ENCODE measurements at places on chromosomes 4 and X.
A peak's percentile ranks its signal among the peaks of the same experiment; 100 is the strongest.

GRCh38 chr4:96305030-96305429, 465.1 kb downstream of the PDHA2 start:
- no peak for DNase-seq

GRCh38 chrX:77003956-77004355, 443.2 kb upstream of the FGF16 start:
- no peak for DNase-seq

DNA sequence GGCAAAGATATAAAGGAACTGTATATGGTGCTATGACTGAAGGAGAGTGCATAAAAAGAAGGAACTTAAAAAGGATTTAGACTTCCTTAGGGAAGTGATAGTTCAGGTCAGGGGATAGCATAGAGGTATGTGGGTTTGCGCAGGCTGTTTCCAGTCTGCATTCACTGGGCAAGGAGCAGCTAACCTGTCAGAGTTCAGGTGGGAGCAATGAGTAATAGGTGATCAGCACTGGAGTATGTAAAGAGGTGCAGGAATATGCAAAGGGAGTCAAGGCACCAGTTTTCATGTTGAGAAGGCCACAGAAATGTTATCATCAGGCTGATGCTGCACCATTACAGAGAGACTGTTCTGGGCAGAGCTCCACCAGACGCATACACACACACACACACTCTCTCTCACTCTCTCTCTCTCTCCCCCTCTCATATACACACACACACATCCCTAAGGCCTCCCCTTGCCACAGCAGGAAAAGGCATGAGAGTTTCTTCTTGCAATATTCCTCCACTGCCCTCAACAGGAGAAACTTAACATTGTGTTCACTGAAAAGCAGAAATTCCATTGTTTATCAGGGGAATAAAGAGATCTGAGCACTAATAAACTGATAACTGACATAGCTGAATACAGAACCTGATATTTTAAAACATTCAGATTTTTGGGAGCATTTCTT, 256.4 kb upstream of the GRID2 start:
- no peak for DNase-seq

- DNase-seq, result no peak
These were observed 36.5 kb downstream of the TXLNG start for GRCh38 chrX:16822723-16823122.

- no peak for DNase-seq
These were observed 13.2 kb downstream of the GALNT7 start for GRCh38 chr4:173181848-173182247.

GRCh38 chr4:110005461-110006056, 92.9 kb downstream of the EGF start:
- no peak for DNase-seq

GRCh38 chr4:119211867-119212233, 663 bp upstream of the USP53 start:
- DNase-seq, result no peak

GRCh38 chr4:84498935-84499623, at the start of gene NKX6-1:
NKX6-1 (minus strand) TSS chr4:84499292; CDS start chr4:84498228, 1,064 bp downstream.
- DNase-seq, result no peak

- DNase-seq, result no peak
These were observed 12.8 kb downstream of the SCARB2 start for GRCh38 chr4:76200771-76201231.

DNA sequence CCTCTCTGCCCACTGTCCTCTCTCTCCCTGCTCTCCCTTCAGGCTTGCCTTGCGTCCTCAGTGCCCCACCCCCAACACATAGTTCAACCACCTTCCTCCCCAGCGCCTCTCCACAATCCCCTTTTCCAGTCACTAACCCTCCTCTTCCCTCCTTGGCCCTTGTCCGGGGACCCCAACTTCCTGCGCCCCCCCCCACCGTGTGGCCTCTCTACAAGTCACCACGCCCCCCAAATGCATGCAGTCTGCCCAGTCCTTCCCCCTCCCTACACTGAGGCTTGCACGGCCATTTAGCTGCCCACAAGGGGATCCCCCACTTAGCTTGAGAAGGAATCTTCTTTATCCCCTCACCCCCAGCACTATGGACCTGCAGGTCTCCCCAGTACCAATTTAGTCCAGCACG, 569 bp downstream of the CXCR3 start:
- DNase-seq, result no peak

- DNase-seq, result no peak
These were observed 189.6 kb downstream of the FRMPD4 start for GRCh38 chrX:12327836-12328235.

DNA sequence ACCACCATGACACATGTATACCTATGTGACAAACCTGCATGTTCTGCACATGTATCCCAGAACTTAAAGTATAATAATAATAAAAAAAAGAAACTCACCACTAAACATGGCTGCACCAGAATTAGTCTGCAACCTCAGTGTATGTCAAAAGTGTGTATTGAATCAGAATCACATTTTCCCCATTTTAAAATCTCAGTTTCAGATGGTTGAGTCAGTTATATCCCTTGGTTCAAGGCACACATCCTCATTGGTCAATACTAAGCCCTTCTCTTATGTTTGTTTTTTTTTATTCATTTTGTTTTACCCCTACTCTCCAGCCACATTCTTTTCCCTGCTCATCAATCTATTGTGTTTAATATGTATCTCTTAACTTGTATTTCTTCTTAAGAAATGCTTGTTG, 57.8 kb upstream of the ANXA3 start:
- no peak for DNase-seq

- DNase-seq, result no peak
These were observed 89.3 kb upstream of the NKX1-1 start for GRCh38 chr4:1495416-1496115.

- no peak for DNase-seq
These were observed 11.2 kb upstream of the PLAC8 start for GRCh38 chr4:83125738-83126141.

DNA sequence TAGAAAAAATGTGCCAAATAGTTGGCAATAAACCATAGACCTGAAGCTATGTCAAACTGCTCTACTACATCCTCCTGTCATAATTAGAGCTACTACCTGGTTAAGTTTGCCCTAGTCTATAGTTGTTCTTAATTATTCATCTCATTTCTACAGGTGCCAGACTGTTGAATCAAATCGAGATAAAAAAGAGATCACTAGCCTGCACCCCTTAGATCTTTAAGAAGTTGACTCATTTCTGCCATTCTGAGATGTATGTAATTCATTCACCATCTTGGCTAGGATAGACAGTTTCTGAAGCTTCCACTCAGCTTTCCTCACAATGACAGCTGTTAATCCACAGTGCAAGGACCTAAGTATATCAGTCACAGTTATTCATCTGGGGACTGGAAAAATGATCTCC, 452.1 kb upstream of the BOD1L1 start:
- no peak for DNase-seq

GRCh38 chr4:112897543-112897942, 151.9 kb upstream of the ANK2 start:
- no peak for DNase-seq

DNA sequence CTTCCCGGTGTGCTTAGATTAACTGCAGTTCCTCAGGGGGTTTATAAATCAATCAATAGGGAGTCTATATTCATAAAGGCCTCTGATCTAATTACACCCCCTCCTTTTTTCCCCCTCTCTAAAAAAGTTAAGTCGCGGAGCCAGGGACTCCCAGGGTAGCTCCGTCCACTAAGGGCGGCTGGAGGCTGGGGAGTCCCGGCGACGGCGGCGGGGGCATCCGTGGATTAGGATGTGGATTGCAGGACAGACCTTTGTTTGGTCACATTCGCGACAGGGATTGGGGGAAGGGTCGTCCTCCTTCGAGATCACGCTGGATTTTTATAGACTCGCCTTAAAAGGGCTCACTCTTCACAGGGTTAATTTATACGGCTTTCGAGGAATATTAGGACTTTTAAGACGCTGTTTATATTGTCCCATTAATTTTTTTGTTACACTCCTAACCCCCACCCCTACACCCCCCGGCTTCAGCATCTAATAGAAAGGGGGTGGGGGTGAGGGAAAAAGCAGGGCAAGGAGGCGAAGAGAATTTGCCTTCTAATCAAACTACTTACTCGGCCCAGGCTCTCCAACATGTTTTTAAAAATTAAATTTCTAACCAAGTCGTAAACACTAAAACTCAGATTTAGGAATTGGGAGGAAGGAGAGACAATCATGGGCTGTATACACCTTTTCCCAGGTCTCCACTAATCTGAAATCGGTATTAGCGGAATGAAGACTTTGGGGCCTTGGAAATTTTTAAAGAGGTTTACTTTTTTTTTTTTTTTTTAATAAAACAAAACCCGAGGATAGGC, 8.5 kb downstream of the PITX2 start:
- DNase-seq, result no peak

DNA sequence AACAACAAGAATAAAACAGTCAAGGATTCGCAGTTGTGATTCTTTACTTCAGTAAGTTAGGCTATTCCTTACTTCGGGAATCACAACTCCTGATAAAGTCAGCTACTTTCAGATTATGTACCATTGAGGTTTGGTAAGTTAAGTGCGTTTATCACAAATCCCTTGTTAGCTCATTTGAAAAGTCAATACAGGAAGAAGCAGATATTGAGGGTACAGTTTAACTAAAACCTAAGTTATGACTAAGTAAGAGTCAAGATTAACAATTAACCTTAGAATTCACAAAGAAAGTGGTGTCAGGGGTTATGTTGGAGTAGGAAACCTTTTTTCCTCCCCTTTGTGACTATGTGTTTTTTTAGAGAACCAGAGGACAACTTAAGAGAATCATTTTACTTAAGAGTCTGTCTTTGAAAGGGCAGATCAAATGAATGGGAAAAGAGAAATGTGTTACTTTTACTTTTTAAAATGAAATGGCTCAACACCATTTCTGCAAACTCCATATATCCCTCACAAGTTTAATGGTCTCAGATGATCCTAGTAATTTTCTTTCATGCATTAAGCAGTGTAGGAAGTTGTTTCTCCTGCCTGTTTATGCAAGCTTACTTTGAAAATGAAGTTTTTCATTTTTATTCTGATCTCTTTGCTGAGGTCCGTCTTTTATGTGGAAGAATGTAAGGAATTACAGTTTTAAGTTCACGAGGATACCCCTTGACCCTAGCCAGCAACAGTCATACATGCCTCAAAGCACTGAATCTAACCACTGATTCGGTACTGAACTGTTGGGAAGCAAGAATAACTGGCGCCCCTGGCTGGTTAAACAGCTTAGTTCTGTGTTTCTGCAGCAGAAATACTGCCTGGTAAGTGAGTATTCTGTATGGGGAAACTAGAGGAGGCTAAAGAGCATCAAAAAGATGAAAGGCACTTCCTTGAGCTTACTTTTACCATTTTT, 211.7 kb downstream of the SLC4A4 start:
- no peak for DNase-seq

DNA sequence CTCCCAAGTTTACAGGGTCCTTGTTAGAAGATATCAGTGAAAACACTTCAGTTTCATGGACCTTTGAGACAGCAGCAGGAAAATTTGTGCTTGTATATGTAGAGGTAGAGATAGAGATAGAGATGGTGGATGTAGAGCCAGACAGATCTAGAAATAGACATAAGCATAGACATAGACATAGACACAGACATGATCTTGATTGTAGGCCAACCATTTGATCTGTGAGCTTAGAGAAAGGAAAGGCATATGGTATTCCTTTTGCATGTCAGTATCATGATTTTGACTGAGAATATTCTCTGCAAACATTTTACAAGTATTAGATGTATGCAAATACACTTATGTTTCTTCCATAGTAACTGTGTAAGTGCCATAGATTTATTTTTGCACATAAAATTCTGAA, 65.0 kb downstream of the PRKG2 start:
- no peak for DNase-seq

- DNase-seq, result no peak
These were observed 292.6 kb downstream of the IQCM start for GRCh38 chr4:149523039-149523438.

GRCh38 chr4:80202190-80202711, 4.9 kb downstream of the PRDM8 start:
- peak; percentile 47 for DNase-seq

- no peak for DNase-seq
These were observed 4.3 kb upstream of the ZCCHC4 start for GRCh38 chr4:25308306-25308705.

- no peak for DNase-seq
These were observed 27.8 kb downstream of the RASL11B start for GRCh38 chr4:52889778-52890520.

GRCh38 chr4:768995-769394, 56.9 kb downstream of the CPLX1 start:
- DNase-seq, result no peak

DNA sequence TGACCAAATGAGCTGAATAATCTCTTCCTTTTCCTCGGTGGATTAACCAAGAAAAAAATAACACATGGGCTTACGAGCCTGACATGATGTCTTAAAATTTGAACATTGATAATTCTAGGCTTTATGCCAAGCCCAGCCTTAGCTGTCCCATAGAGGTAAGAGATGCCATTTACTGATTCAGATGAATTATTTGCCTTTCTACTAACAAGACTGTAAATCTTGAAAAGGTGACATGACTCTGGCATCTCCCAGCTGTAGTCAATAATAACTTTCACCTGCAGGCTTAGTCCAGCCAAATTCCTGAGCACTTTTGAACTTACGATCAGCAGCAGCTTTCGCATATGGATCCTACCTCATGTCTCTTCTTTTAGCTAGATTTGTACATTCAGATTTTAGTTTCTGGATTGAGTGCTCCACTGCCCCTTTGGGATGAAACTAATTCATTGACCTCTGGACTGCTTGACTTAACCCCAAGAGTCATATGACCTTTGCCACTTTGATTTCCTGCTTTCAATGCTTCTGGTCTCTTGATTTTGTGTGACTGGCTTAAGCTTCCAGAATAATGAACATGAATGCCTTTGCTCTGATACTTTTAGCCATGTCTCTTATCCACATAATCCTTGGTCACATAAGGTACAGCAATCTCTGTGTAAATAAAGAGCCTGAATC, 876.4 kb upstream of the SLIT2 start:
- DNase-seq, result no peak

DNA sequence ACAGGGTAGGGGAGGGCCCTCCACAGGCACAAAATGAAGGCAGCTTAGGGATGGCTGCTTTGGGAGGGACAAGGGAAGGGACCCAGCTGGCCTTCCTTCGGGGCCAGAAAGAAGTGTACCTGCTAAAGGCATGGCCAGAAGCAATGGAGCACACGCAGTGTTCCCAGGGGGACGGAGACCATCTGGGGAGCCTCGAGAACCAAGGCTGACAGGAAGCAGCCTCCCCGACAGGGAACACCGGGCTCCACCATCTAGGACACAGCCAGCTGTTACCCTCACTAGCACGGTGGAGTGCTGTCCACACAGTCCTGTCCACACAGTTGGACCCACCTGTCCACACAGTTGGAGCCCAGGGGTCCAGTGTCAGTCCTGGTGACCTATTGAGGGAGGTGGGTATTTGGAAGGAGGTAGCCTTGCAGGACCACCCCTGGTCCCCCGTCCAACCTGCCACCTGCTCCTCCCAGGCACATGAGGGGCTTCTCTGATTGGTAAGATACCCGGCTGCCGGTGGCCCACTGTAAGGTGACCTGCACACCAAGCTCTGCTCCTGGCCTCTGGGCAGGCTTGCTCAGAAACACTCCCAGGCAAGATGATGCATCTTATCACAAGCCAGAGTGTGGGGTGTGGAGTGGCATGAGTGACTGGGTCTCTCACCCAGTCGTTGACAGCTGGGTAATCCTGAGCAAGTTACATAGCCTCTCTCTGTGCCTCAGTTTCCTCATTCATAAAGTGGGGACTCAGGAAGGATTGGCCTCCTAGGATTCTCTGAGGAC, 20.5 kb upstream of the AFAP1 start:
- no peak for DNase-seq

GRCh38 chr4:77635876-77636275, 30.3 kb downstream of the CXCL13 start:
- no peak for DNase-seq

GRCh38 chr4:85818700-85819099, 343.8 kb downstream of the ARHGAP24 start:
- DNase-seq, result no peak

GRCh38 chrX:66408507-66408906, 230.4 kb downstream of the EDA2R start:
- DNase-seq, result no peak

All from stimulated activated CD8-positive, alpha-beta memory T cell treated with anti-CD3 and anti-CD28 coated beads, Interleukin-4, amount 100 ng/mL, for 1 hour (primary cell).